ENCODE measurements at places on chromosomes 1 and 21.

DNA sequence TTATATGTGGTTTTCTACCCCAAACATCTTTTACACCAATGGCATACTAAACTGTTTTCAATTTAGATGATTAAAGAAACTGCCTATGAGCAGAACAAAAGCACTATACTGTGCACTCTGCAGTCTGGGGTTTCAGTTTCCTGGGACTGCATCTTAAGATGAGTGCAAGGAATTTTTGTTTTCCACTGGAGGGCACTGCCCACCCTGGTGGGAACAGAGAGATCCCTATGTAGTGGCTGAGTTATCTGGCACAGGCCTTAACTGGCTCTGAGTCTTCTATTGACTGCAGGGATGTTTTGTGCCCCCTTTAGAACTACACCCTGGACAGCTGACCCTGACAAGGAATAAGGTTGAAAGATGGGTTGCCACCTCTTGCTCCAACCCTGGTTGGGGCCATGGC is 12.0 kb downstream of the PROK1 start:
- no peak for DNase-seq

DNA sequence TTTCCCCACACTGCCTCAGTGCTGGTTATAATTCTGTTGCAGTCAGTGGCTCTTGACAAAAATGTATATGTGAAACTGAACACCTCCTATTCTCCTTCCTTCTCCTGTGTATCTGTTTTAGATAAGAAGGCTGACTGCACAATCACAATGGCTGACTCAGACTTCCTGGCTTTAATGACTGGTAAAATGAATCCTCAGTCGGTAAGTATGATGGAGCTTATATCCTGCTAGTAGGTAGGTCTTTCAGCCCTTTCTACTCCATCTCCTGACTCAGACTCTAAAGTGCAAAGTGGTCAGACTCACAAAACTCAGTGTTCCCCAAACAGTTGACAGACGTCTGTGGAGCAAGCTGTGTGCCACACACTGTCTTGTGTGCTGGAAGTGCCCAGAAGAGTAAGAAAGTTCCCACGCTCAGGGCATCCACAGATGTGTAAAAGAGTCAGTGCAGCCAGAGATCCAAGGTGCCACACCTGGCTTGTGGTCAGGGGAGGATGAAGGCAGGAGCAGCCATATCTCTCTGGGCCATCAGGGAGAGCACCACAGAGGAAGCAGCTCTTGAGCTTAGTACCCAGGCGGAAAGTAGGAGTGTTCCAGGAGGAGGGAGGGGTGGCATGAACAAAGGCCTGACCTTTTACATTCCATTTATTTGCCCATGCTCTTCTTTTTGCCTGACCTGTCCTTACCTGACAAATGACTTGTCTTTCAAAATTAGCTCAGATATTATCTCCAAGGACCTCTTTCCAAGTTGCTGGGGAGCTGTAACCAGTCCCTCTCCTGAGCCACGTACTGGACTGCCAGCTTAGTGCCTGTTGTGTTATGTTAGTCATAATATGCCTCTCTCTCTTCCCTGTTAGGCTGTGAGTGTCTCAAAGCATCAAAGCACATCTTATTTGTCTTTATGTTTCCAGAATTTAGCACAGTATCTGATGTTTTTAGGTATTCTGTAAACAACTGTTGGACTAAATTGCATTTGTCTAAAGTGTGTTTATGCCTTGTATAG is 14.0 kb upstream of the PODN start:
- no peak for DNase-seq

DNA sequence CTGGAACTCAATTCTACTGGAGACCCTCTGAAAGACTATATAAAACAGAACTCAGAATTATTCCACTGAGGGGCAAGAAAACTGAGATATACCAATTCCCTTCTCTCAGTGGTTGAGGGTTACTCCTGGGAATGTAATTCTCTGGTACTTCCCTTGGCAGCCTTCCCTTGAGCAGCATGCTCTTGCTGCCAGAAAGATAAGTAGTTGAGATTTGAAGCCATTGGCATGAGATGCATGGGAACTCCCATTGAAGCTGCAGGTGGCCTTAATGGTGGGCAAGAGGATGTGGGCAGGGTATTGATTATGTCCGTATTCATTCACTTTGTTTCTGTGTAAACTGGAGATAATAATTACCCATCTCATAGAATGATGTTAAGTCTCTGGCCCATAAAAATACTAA is 28.6 kb upstream of the C1orf185 start:
- DNase-seq = no peak

GRCh38 chr1:77025599-77025998 is 158.3 kb downstream of the ST6GALNAC5 start:
- DNase-seq = no peak

DNA sequence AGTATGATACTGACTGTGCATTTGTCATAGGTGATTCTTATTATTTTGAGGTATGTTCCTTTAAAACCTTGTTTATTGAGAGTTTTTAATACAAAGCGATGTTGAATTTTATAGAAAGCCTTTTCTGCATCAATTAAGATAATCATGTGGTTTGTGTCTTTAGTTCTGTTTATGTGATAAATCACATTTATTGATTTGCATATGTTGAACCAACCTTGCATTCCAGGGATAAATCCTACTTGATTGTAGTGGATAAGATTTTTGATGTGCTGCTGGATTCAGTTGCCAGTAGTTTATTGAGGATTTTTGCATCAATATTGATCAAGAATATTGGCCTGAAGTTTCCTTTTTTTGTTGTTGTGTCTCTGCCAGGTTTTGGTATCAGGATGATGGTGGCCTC is 158.0 kb downstream of the CENPF start:
- no peak for DNase-seq

DNA sequence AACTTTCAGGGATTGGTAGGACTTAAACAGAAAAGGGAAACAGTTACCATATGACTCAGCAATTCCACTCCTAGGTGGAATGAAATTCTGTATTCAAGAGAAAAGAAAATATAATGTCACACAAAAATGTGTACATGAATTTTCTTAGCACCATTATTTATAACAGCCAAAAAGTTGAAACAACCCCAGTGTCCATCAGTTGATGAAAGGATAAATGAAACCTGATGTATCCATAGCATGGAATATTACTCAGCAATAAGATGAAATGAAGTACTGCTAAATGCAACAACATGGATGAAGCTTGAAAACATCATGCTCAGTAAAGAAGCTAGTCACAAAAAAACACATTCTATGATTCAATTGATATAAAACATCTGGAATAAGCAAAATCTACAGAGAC is 15.5 kb downstream of the EEIG2 start:
- DNase-seq = no peak

DNA sequence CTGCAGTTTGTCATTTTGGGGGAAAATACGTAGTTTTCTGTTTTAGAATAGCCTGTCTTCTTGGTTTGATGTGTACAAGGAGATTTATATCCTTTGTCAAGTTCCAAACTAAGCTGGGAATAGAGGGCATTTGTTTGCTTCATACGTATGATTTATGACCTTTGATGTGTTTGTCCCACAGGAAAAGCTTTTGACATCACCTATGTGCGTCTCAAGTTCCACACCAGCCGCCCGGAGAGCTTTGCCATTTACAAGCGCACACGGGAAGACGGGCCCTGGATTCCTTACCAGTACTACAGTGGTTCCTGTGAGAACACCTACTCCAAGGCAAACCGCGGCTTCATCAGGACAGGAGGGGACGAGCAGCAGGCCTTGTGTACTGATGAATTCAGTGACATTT is 79.9 kb downstream of the LAMC1 start:
- DNase-seq = no peak

GRCh38 chr1:82604524-82604923 is 803.8 kb downstream of the ADGRL2 start:
- no peak for DNase-seq

GRCh38 chr1:229714964-229715603 is 89.0 kb downstream of the URB2 start:
- DNase-seq = peak; percentile 28

DNA sequence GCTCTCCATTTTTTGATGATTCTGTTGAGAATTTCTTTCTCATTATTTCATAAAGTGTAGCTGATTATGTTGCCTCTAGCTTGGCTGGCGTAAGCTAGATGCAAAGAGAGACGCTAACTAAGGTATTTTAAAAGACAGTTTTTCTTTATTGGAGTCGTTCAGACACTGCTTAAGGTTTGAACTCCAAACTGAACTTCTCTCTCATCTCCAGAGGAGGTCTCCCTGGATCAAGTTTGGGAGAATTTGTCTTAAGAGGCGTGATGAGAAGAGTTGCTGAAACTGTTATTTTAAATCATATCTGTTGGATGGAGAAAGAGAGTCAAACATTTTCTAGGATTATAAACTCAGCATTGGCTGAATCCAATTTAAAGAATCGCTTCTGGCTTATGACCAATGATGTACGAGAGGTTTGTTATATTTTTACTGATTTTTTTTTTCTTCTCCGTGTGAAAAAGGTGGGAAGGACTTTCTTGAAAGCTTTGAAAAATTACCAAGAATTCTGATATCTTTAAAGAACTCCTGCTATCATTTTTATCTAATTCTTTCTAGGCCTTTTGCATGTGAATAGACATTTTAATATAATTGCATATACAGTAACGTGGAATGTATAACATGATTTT is 34.0 kb downstream of the MAP3K7CL start:
- no peak for DNase-seq

DNA sequence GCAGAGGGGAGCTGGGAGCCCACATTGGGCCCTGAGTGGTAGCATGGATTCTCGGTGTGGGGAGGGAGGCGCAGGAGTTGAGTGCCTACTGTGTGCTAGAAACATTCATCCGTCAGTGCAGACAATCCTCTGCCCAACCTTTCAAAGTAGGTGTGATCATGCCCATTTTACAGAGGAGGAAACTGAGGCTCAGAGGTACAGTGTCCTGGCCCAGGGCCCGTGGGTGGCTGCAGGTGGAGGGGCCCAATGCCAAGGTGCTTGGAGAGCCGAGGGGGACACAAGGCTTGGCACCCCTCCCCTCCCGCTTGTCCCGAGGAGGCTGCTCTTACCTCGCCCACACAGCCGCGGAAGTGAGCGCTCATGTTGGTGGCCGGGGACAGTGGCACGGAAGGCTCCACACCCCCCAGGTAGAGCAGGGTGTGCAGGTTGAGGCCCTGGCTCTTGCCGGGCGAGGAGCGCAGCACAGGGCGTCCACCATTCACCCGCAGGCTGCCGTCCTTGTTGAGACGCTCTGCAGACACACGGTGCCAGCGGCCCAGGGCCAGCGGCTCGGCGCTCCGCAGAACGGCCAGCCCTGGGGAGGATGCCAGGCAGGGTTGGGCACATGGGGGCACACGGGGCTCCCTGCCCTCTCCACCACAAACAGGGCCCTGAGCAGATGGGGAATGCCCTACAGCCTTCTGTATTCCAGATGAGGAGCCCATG is 16.6 kb downstream of the LDLRAD2 start:
- no peak for DNase-seq

DNA sequence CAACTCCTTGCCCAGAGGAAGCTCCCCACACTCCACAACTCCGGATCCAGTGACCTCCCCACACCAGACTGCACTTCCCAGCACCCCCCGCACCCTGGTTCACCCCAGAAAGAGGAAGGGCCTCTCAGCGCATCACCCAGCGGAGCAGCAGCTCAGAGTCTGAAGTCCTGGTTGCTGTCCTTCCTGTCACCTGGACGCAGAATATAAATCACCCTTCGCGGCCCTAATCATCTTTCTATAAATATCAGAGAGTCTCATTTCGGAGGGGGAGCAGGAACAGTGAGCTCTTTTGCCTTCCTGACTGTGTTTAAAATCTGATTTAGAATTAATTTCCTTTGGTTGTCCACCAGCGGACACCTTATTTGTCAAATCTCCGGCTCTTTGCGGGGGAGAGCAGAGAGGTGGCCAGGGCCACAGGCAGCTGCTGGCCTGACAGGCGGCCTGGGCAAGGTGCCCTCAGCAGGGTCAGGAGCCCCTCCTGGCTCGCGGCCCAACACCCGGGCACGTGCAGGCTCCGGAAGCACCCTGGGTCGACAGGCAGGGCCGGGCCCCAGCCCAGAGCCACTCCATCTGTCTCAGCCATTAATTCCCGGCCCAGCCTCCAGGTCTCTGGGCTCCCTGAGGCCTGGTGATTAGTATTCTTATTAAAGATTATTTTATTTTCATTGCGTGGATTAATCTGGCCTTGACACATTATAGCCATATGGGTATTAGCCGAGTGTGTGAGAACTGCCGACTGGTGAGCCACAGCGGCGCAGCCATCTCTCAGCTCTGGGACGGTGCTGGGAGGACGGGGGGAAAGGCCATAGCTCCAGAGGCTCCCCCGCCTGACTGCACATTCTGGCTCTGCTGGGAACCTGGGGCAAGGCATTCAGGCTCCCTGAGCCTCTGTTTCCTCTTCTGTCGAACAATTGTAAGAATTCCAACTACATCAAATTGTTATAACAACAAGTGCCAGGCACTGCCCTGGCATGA is 19.7 kb downstream of the EPHA8 start:
- DNase-seq = no peak

GRCh38 chr1:109299558-109300343 is 7.1 kb downstream of the MYBPHL start:
- no peak for DNase-seq

- peak; percentile 32 for DNase-seq
Observed at GRCh38 chr1:31745096-31745945, 18.8 kb downstream of the ADGRB2 start.

GRCh38 chr21:33452362-33452761 is 27.4 kb downstream of the TMEM50B start:
- DNase-seq = no peak

DNA sequence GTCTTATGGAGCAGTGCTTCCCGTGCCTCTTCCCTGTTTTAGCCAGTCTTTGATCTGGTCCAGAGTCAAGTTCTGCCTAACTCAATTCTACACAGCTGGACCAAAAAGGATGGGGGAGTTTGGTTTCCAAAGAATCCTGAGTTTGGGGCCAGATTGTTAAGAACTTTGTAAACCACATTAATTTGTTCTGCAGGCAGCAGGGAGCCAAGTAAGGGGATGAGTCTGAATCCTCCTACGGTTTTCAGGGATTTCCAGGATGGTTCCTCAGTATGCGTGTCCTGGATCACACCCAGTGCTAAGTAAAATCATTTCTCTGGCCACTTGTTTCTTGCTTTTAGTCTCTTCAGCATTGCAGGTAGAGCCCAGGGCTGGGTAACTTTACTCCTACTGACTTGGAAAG is 26.1 kb upstream of the GJA5 start:
- DNase-seq = no peak

GRCh38 chr1:179809506-179810366 is 66.6 kb downstream of the FAM163A start:
- peak; percentile 73 for DNase-seq

GRCh38 chr1:62327360-62328055 is 8.3 kb upstream of the KANK4 start:
- DNase-seq = no peak

- no peak for DNase-seq
Observed at GRCh38 chr1:29855561-29856160, 619.3 kb downstream of the PTPRU start.

GRCh38 chr1:91737650-91738049 is 148.3 kb downstream of the TGFBR3 start:
- DNase-seq = no peak

- DNase-seq = no peak
Observed at GRCh38 chr1:33094971-33095604, 14.1 kb downstream of the AZIN2 start.

DNA sequence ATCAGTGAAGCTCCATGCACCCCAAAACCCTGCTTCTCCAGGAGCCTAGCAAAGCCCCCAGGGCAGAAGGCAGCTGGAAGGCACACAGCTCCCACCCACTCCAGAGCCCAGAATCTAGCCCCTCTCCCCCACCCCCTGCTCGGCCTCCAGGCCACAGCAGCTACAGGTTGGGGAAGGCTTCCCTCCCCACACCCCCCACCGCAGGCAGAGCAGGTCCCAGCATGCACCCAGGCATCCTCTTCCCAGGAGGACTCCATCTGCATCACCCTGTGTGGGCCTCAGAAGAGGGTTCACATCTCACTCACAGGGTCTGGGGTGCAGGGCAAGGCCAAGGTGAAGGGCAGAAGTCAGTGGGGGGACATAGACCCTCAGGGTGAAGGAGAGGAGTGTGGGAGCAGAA is 719 bp downstream of the S100A14 start:
- DNase-seq = no peak

- no peak for DNase-seq
Observed at GRCh38 chr1:201426479-201427310, 5.2 kb upstream of the TNNI1 start.
